ENCODE measurements at places on chromosomes 5 and 9.

DNA sequence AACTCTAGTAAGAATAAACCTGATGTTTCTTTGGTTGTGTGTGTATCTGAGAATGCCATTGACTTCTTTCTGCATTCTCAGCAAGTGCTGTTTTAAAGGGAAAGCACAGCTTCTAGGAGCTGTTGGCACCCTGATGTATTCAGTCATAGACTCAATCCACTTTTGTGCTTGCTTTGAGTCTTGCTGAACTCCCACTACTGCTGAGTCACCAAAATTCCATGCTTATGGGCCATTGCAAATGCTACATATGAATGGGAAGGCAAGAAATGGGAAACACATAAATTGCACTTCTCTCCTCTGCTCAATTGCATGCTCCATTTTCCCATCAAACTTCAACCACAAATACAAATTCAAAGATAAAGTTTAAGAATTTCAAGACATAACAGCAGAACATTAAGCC lies 9.8 kb upstream of the FTMT start:
- DNase-seq, result no peak

DNA sequence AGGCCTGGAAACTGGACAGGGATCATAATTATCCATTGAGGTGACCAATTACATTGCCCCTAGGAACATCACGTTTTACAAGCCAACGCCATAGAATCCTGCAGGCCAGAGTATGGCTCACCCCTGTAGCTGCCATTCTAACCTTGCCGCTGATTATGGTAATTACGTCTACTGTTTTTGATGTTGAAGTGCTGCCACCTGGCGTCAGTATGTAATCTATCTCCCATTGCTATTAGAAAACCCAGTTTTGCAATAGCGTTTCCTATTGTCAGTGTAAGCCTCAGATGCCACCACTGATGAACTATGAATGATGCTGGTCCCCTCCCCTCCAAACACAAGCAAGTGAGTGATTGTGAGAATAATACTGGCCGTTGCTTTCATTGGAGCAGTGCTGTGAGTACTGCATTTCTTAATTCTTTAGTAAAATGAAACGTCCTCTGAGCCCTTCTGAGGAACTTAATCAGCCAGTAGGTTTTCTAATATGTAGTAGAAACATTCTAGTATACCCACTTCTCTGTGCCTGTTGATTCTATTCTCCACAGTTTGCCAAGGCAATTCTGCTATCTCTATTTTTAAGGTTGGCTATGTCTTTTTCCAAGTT lies 100.5 kb upstream of the NMUR2 start:
- peak; percentile 36 for DNase-seq

DNA sequence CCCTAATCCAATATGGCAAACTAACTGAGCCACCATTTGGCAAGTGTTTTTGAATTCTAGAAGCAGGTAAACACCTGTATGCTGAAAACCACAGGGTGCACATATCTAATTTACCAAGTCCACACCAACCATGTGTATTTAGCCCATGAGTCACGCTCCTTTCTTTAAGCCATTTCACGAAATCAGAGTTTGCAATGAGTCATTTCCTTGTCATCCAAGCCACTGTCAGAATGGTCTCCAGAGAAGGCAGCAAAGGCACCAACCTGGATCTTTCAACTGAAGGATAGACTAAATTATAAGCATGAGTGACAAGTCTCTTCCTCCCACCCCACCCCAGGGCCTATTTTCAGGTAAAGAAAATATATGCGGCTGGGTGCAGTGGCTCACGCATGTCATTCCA lies 110.0 kb downstream of the PAX5 start:
- DNase-seq, result no peak

DNA sequence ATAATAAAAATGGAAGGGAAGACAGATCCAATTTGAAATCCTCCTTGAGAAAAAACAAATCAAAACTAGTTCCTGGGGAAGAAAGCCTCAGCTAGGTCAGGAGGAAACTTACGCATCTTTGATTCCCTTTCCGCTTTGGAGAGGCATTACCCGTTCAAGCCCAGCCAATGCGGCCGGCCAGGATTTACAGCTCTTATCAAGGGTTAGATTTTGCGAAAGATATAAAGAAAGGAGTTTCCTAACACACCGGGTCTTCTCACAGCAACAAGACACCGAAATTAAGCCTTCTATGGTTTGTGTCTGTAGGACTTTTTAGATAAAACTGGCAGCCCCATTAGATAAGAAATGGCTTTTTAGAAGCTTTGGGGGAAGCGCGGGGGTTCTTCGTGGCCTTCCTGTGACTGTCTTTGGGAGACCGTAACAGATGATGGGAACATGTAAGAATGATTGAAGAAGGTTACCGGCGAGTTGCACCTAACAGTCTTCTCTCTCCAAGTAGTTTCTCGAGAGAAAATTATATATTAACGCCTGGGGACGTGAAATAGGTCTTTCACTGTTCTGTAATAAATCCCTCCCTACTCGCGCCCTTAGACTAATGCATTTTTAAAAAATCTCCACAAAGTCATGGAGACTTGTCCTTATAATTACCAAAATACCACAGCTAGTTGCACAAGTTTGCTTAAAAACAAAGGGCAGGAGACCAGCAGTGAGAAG lies 1.3 kb upstream of the ISL1 start:
- no peak for DNase-seq

- peak; percentile 59 for DNase-seq
These were observed 106.4 kb downstream of the ERCC6L2 start for GRCh38 chr9:95981761-95982390.

DNA sequence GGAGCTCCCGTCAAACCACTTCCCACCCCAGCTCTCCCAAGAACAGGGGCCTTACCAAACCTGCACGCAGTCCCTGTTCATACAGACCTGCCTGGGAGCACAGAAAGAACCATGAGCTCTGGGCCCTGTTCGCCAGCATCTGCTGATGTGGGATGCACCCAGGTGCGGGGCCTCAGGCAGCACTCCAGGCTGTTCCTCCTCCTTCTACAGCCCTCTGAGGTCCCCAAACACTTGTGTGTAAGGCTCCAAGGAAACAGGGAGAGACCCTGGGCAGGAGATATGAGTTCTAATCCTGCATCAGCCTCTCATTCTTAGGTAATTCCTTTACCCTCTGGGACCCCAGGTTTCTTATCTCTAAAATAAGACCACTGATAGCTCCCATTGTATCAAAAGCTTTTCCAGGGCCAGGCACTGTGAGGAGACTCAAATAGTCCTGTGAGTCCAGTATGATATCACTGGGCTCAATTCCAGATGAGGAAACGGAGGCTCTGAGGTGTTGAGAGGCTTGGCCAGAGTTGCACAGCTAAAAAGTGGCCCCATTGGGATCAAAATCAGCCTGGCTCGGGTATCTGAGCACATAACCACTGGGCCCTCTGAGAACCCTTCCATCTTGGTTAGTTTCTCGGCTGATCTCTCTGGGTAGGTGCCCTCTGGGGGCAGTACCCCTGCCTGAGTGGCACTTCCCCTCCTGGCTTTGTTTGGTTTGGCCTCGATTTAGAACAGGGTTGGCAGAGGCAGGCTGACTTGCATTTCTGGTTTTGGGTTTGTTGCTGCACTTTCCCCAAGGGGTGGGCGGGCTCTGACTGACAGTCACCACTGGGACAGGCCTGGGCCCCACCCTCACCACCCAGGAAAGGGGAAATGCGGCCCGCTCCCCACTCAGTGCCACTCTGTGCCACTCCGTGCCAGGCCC lies 116.8 kb downstream of the RGS3 start:
- DNase-seq, result peak; percentile 44

- no peak for DNase-seq
These were observed 10.5 kb upstream of the EPB41L4B start for GRCh38 chr9:109331353-109331752.

GRCh38 chr5:158970569-158971014 lies 129.1 kb downstream of the EBF1 start:
- no peak for DNase-seq

- DNase-seq, result no peak
These were observed 279.0 kb downstream of the GLIS3 start for GRCh38 chr9:4020755-4021296.

- no peak for DNase-seq
These were observed 463.2 kb upstream of the KLF4 start for GRCh38 chr9:107952773-107953172.

Data from CD4-positive, alpha-beta memory T cell (primary cell).